ENCODE measurements at places on chromosomes 13 and 19.

GRCh38 chr19:31397308-31397707 is 48.1 kb upstream of the TSHZ3 start:
- DNase-seq = no peak

- DNase-seq = no peak
These were observed 174.5 kb downstream of the TBC1D4 start for GRCh38 chr13:75307370-75307949.

DNA sequence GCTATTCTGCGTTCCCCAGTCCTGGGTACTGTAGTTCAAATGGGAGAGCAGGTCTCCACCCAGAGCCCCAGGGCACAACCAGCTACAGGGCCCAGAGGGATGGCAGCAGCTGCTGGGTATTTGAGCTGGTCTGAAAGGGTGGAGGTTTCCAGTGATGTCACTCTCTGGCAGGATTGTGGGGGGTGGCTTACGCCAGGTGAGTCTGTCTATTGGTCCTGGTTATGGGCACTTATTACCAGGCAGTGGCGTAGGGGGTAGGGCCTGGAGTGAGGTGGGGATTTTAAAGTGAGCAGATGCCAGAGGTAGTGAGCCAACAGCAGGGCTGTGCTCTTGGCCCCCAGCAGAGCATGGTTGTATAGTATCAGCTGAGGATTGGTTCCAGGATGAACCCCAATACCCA is 6.2 kb downstream of the RPS19 start:
- DNase-seq = no peak

- no peak for DNase-seq
These were observed 46.3 kb downstream of the BRD4 start for GRCh38 chr19:15285896-15286591.

DNA sequence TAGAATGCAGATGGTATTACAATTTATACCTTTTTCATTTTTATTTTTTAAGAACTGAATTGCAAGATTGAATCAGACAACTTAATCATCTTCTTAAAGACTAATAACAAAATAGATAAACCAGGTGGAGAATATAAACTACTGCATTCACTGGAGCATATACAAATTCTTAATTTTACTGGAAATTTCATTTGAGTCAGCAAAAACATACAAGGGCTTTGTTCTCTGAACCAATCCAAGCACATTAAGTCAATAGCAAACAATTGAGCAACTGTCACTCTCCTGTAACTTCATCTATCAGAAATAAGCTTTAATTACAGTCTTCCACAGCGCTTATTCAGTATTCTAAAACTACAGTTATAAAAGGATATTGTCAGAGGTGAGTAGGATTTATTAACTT is 167.4 kb upstream of the OBI1 start:
- DNase-seq = no peak

GRCh38 chr13:29925457-29926097 is 75.2 kb upstream of the UBL3 start:
- DNase-seq = no peak

GRCh38 chr13:111967572-111968201 is 99.3 kb upstream of the SOX1 start:
- no peak for DNase-seq

- DNase-seq = no peak
These were observed 460 bp downstream of the MEDAG start for GRCh38 chr13:30906411-30907051.

DNA sequence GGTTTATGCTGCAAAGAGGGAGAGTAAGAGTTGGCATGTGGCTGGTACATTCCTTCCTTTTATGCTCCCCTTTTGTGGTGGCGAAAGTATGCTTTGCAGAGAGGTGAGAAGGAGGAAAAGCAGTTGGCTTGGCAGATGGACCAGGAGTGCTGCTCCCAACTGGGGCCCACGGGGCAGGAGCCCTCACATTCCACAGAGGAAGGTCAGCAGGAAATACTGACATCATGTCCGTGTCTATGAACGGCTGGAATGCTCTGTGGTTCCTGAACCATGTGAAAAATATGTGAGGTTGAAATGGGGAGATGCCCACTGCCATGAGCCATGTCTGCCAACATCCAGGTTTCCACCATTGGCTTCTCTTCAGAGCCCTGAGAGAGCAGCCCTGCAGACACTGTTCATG is 33.3 kb upstream of the GAS6 start:
- DNase-seq = no peak

- no peak for DNase-seq
These were observed 4.0 kb downstream of the PIK3R2 start for GRCh38 chr19:18156841-18157464.

DNA sequence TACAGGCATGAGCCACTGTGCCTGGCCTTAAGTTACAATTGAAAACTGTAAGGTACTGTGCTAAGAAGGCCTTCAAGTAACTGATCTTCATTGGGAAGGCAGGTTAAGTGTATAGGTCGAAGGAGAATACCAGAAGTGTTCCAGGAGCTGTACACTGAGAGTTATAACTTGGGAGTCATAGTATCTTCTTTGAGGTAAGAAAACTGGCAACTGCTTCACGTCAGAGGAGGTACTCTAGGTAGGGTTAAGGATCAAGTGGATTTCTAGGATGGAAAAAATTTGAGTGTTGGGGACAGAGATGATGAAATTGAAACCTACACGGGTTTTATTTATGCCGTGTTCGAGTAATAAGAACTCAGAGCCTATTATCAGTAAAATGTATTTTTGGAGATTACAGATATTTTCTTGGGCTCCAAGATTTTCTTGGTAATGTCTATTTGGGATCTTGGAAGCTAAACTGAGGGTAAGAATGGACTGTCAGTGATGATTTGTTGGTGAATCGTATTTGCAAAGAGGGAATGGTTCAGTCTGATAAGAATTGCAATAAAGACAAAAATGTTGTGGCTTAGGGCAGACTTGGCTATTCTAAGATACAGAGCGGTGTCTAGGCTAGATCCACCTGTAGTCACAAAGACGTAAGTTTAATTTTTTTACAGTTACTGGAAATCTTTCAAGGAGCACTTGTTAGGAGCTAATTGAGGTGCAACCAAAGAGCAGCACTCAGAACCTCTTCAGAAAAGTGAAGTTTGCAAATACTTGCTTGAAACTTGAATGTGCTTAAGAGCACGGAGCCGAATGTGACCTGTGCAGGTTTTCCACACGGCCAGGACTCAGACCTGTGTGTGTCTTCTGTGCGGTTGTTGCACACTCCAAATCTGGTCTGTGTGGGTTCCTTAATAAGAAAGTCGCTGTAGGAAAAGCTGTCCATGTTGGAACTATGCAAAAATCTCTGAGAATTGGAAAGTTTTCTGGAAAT is 102.5 kb downstream of the URI1 start:
- DNase-seq = no peak

- no peak for DNase-seq
These were observed 22.8 kb upstream of the CCNE1 start for GRCh38 chr19:29789007-29789406.

DNA sequence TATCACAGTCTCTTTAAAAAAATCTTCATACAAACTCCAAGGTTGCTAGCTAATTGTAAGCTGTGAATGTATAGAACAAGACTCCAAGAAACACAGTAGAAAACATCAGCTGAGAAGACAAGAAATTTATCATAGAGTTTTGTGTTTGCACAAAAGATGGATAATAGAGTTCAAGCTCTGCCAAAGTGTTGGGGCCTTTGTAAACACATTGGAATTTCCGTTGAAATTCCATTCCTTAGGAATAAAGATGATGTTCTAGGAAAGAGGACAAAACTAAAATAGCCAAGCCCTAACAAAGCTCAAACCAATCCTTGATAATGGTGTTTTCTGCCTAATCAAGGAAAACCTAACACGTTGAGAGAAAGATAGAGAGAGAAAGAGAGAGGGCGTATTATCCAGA is 20.6 kb downstream of the LRRC63 start:
- DNase-seq = no peak

DNA sequence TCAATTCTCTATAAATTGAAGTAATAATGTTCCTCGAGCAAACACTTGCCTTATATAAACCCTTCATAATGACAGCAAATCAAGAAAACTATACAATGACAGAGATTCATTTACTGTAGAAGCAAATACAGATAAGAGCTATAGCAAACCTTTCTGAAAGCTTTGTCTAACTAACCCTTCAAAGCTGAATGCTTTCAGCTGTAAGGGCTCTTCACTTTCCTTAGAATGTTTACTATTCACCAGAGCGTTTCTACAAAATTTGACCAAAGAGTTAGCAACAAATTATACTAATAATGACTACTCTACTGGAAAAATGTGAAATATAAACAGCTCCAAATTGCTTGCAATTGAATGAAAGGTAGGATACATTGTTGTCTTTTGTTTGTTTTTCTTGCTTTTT is 218.1 kb downstream of the SLITRK5 start:
- DNase-seq = no peak

GRCh38 chr19:13428352-13428751 is 77.9 kb downstream of the CACNA1A start:
- no peak for DNase-seq

- DNase-seq = no peak
These were observed 639 bp downstream of the STARD13 start for GRCh38 chr13:33284916-33285315.

GRCh38 chr19:7159105-7159933 is 89.8 kb downstream of the ZNF557 start:
- DNase-seq = no peak

DNA sequence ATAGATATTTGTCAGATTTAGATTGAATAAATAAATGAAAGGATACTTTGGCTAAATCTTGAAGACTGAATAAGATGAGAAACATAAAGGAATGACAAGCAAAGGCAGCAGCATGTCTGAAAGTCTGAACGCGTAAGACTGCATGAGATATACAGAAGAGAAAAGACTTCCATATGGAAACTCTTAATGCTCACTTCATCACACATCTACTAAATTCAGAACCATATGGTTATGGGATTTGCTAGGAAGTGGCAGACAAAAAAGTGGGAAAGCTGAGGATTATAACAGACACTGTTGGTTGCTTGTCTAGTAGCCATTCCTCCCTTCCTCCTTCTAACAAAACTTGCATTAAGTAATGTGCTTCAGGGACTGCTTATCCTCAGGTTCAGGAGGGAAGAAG is 446.7 kb downstream of the KCTD12 start:
- DNase-seq = no peak

GRCh38 chr19:14514215-14514863 is 3.9 kb downstream of the DNAJB1 start:
- no peak for DNase-seq

GRCh38 chr13:112014857-112015256 is 52.1 kb upstream of the SOX1 start:
- DNase-seq = no peak

DNA sequence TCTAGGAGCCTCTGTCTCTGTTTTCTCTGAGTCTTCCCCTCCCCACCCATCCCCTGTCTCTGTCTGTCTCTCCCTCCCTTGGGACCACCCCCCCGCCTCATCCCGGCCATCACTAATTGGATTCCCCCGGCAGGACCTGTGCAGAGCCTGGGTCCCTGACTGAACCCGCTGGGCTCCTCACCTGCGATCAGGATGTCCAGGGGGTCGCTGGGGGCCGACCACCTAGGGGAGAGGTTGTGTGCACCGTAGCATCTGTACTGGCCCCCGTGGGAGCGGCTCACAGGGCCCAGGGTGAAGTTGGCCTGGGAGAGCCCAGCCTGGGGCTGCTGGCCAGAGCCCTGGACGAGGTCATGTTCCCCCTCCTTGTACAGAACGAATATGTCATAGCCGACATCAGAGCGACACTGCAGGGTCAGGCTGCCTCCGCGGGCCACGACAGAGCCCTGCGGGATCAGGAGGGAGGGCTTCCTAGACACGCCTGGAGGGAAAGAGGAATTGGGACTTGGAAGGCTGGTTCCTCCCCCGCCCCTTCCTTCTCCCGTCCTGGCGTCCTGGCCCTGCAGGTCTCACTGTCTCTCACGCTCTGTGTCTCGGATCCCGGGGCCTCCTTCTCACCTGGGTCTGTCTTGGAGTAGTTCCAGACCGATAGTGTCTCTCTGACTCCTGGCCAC is 1.8 kb downstream of the LILRB5 start:
- no peak for DNase-seq

GRCh38 chr13:49789968-49790367 is 2.5 kb downstream of the KPNA3 start:
- no peak for DNase-seq

DNA sequence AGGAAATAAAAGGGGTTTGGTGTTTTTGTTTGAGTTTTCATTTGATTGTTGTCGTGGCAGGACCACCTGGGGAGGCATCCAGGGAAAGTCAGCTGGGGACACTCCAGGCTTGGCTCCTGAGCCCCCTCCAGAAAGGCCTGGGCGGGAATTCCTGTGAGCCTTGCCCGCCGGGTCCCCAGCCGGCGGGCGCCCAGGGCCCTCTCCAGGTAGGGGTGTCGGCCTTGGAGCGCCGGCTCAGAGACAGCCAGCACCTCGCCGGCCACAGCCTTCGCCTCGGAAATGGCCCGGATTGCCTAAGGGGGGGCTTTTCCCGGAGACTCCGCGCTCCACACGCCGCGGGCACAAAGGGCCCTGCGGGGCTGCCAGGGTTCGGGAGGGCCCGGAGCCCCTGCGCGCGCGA is 125.0 kb downstream of the TNFRSF19 start:
- no peak for DNase-seq

GRCh38 chr13:93399212-93399611 is 172.6 kb downstream of the GPC6 start:
- no peak for DNase-seq

DNA sequence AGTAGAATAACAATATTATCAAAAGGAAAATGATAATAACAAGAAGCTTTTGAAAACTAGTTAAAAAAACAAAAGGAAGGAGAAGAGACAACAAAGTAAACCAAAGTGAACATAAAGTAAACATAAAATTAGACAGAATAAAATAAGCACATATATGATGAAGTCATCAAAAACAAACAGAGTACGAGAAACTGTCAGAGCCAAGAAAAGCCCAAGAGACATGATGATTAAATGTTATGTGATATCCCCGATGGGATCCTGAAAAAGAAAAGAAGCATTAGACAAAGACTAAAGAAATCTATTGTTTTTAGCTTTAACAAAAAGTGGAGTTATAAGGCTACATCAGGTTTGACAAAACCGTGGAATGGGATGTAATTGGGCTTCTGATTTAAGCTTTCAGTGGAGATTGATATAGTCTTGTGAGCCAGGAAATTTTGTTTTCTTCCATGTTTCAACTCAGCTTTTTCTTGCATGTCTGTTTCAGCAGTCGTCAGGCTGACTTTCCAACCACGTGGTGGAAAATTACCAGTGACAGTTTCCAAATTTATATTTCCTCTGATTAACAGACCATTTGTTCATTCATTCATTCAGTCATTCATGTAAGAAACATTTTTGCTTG is 64.9 kb downstream of the KL start:
- DNase-seq = no peak

- DNase-seq = no peak
These were observed 2074.3 kb downstream of the PCDH9 start for GRCh38 chr13:65155861-65156260.

- DNase-seq = no peak
These were observed 494.9 kb downstream of the FOXO1 start for GRCh38 chr13:40171566-40171965.

- no peak for DNase-seq
These were observed 22.8 kb upstream of the RNF17 start for GRCh38 chr13:24741016-24741662.

GRCh38 chr13:100146534-100146933 is 57.6 kb downstream of the PCCA start:
- DNase-seq = no peak

Data from CD4-positive, alpha-beta T cell treated with Interleukin-2 at 100 ng/mL for 4 hours (primary cell).